ENCODE measurements at places on chromosomes 13 and 19.

GRCh38 chr13:42039457-42039945, 8.9 kb upstream of the DGKH start:
- DNase-seq: no peak

- DNase-seq: no peak
Observed at GRCh38 chr13:104571161-104571892, 1505.1 kb upstream of the SLC10A2 start.

- DNase-seq: no peak
Observed at GRCh38 chr19:2050349-2050990, 574 bp downstream of the MKNK2 start.

DNA sequence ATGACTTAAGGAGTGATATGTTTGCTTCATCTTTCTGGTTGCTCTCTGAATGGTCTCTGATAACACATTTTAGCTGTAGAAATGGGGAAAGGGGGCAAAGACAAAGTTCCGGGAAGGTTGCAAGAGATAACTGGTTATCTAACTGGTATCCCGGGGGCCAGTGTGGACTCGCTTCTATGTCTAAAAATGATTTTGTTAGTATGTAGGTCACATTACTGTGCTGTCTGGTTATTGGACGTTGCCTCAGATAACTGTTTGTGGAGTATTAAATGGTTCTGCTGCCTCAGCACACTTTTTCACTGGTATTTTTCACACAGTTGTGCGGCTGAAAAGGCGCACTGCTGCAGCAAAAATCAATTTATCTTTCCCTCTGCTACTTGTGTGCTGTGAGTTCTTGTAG, 63.0 kb upstream of the ZNF536 start:
- no peak for DNase-seq

Data from activated CD8-positive, alpha-beta memory T cell treated with anti-CD3 and anti-CD28 coated beads, Interleukin-2, amount 50 U/mL, for 4 hours (primary cell).